ENCODE measurements at places on chromosomes 3 and 15.

- no peak for DNase-seq
These were observed 309.4 kb upstream of the WNT5A start for GRCh38 chr3:55796533-55796932.

DNA sequence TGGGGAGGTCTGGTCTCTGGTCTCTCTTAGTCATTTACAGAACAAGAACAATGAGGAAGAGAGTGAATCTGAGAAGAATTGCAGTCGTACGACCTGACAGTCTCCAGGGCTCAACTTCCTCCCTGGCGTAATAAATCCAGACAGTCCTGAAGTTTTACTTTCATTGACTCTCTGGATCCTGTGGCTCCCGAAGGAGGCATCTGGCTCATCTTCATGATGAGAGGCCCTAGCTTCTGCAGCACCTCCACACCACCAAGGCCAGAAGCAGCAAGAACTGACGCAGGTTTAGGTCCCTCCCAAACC is 11.8 kb upstream of the CYFIP1 start:
- no peak for DNase-seq

GRCh38 chr3:67037615-67038014 is 39.5 kb downstream of the KBTBD8 start:
- no peak for DNase-seq

DNA sequence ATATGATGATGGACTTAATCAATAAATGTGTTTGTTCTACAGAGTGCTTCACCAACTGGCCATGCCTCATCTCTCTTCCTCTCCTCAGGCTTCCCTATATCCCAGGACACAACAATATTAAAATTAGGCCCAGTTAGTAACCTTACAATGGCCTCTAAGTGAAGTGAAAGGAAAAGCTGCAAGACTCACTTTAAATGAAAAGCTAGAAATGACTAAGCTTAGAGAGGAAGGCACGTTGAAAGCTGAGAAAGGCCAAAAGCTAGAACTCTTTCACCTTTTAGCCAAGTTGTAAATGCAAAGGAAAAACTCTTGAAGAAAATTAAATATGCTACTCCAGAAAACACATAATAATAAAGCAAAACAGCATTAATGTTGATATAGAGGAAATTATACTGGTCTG is 1010.3 kb downstream of the NAALADL2 start:
- DNase-seq: no peak

- no peak for DNase-seq
These were observed 12.8 kb downstream of the PXK start for GRCh38 chr3:58345457-58345856.

- DNase-seq: no peak
These were observed 227.2 kb upstream of the ROBO2 start for GRCh38 chr3:76812649-76813242.

- DNase-seq: no peak
These were observed 339.1 kb downstream of the NTRK3 start for GRCh38 chr15:87917480-87917879.

DNA sequence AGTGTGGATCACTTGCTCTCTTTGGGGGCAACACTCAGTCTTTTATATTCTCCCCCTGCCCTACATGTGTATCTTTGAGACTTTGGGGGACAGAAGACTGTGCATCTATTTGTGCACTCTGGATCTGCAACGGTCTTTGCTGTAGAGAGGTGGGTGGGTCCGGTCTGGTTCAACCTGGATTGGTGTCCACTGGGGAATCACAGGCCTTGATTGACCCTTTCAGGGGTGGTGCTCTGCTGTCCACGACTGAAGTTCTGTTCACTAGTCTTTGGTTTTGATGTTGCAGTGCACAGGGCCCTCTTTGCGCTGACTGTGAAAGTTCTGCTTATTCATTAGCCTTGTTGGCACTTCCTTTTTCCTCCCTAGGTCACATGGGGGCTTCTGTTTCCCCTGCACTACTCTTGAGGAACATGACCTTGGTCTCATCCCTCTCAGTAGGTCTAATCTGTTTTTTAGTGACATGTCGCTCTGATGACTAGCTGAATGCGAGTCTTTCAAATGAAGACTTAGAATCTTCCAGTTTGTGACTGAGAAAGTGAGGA is 284.2 kb downstream of the SV2B start:
- DNase-seq: no peak

GRCh38 chr3:81468391-81468790 is 293.1 kb downstream of the GBE1 start:
- DNase-seq: no peak

DNA sequence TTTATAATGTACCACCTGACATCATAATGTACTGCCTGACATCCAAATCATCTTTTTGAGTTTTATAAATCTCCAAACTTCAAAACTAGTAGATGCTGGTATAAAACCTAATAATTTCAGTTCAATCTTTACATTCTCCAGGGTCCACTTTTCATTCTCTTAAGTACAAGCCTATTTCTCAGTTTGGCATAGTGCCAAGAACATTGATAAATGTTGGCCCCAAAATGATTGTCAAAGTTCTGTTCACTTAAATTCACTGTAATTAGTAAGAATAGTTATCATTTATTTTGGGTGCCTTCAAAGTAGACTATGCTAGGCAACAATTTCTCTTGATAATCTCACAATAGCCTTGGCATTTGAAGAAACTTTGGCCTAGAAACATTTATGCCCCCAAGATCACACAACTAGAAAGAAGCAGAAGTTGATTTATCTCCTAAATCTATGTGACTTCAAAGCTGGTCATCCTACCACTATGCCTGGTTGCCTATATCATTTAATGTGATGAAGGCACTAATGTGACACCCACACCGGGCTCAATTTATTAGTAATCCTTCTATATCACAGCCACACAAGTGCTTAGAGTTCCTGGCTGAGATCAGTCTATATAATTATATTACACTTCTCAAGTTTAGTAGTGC is 101.7 kb downstream of the ZNF609 start:
- no peak for DNase-seq

GRCh38 chr3:144351011-144351410 is 379.4 kb downstream of the DIPK2A start:
- no peak for DNase-seq
